ENCODE measurements at places on chromosomes 1 and 21.

DNA sequence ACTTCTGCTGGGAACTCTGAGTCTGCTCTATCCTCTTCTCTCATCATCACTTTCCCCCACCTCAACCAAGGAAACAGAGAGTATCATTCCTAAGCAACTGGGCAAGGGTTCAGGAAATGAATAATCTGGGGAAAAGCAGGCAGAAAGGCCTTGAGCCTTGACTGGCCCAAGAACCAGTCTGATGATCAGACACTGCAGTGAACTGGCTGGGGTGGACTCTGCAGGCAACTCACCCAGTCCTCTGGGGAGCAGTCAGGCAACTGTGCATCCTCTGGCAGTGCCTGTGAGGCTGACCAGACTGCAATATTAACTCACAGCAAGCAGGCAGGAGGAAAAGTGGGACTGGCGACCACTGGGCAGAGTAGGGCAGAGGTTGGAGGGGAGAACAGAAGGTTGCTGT, 991 bp downstream of the ANKRD35 start:
- no peak for DNase-seq

GRCh38 chr1:74343216-74343615, 108.0 kb downstream of the TNNI3K start:
- peak; percentile 94 for DNase-seq

DNA sequence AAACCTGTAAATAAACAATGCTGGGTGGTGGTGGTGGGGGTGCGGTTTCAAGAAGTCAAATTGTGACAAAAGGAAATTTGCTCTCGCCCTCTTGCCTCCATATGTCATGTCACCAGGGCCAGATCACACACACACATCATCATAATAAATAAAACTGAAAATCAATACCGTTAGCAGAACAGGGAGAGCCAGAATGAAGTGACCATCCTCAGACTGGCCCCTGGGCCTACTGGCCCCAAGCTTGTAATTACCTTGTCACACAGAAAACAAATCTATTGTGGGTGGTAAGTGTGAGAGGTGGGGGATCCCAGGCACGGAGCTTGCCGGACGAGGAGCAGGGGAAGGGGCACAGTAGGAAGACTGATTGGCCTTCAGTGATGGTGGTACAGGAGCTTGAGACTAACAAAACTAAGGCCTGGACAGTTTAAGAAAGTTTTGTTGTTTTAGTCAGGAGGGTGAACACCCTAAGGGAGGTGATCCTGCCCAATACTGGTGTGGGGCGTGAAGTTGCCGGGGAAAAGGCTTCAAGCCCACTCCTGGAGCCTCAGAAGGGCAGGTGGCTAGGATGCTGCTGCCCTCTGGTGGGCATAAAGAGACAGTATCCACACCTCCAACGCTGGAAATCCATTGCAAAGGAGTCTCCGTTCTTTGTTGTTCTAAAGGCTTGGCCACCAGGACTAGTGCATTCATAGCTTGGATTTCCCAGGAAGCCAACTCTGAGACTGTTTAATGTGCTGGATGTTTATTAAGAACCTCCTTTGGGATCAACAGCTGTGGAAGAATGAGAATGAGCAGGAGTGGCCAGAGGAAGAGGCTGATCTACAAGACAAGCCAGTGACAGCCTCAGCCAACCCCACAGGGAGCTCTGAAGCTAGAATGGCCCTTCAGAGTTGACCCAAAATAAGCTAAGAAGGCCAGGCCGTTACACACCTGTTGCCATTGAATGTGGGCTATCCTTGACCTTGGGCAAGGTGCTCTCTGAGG, 8.1 kb upstream of the C1orf216 start:
- DNase-seq = peak; percentile 71

GRCh38 chr1:93666613-93667384, 14.8 kb downstream of the BCAR3 start:
- DNase-seq = no peak

GRCh38 chr1:42306977-42307376, 28.1 kb downstream of the FOXJ3 start:
- no peak for DNase-seq

GRCh38 chr1:58983633-58984245, 199.9 kb upstream of the JUN start:
- no peak for DNase-seq

GRCh38 chr1:67767103-67767782, 66.0 kb downstream of the GNG12 start:
- DNase-seq = no peak

Measured in NCI-H2081 (cell line).